Omental fat pad (tissue), 4 donors: ENCODE measurements at places on chromosomes 5 and 9. TPM values are rescaled to one million over a fixed set of nuclear protein-coding genes. Genes with fewer than 3 reads are reported as not detected.

The AGXT2 gene
- total RNA-seq: not detected

The CYFIP2 gene
- 25.5 TPM for total RNA-seq

The ZBED3 gene
- total RNA-seq: 22.1 TPM

The LRRC26 gene
- not detected for total RNA-seq

The JAK2 gene
- total RNA-seq: 31.1 TPM

The PLAC8L1 gene
- total RNA-seq: not detected

The NSA2 gene
- total RNA-seq: 86.1 TPM

The TAF11L5 gene
- total RNA-seq: not detected

The CFAP157 gene
- not detected for total RNA-seq

The RPS14 gene
- 3,327 TPM for total RNA-seq

- DNase-seq: no peak
Measured at GRCh38 chr9:98333703-98334582, 78.5 kb upstream of the TBC1D2 start.

DNA sequence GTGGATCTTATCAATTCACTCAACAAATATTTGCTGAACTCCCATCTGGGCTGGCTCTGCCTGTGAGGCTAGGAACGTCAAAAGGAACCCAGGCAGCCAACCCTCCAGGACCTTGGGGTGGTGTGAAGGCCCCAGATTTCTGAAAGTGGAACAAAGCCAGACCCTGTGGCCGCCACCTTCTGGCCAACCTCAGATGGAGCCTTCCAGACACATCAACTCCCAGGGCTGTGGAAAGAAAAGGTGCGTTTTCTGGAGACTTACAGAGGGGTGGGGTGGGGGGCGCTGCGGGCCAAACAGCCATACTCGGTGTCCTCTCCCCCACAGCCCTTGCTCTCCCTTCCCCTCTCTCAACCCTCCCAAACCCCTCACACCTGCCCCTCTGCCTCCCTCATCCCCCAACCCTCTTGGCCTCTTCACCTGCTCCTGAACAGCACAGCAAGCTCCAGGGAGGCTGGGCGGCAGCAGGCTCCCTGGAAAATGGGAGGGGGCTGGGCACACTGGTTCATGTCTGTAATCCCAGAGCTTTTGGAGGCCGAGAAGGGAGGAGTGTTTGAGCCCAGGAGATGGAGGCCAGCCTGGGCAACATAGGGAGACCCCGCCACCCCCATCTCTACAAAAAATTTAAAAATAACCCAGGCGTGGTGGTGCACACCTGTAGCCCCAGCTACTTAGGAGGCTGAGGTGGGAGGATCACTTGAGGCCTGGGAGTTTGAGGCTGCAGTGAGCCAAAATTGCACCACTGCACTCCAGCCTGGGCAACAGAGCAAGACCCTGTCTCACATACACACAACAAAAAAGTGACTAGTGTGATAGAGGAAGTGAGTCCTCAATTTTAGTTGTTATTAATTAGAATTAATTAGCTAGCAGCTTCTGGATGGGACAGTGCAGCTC, 45.0 kb upstream of the PRRC2B start:
- no peak for DNase-seq

- no peak for DNase-seq
Measured at GRCh38 chr5:96745844-96746531, 61.8 kb downstream of the ERAP1 start.

DNA sequence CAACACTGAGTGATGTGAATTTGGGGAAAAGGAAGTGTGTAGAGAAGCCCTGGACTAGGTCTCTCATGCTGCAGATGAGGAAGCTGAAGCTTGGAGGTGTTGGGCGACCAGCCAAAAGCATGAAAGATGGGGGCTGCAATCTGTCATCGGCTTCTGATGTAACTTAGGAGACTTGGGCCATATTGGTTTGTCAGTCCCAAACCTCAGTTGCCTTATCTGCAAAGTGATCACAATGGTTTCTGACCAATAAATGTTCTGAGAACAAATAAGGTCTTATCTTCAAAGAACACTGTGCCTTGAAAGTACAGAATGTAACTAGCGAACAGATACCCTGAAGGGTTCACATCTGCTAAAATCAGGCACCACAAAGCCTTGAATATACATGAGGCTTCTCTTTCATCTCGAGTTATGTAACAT, 198.4 kb upstream of the NR3C1 start:
- DNase-seq: no peak

DNA sequence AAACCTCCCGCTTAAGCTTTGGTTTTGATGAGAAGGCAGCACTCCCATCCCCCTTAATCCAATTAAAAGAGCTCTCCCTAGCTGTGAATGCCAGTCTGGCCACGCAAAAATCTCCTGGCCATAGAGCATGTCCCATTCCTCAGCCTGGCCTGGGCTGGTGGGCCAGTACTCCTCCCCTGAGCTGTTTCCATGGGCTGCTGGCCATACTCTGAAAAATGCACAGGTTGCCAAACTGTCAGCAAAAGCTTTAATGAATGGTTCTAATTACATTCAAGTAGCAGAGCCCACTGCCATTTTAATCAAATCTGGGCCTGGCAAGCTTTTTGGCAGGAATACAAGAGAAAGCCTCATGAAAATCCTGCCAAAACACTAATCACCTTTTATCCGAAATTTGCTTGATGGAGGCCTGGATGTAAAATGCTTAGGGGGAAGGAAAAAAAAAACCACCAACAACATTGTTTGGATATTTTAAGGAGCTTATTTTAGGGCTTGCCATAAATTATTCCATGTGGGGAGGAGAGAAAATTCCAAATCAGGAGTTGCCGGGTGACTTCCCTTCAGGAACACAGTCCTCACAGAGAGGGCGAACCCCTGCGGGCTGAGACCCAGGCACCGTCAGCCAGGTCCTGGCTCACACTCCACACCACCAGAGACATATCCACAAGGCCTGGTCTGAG, 243.3 kb downstream of the SEC61B start:
- DNase-seq: no peak

- peak; percentile 100 for DNase-seq
Measured at GRCh38 chr9:130107234-130107861, 53.6 kb downstream of the GPR107 start.

- no peak for DNase-seq
Measured at GRCh38 chr9:13412331-13412730, 132.8 kb upstream of the MPDZ start.

DNA sequence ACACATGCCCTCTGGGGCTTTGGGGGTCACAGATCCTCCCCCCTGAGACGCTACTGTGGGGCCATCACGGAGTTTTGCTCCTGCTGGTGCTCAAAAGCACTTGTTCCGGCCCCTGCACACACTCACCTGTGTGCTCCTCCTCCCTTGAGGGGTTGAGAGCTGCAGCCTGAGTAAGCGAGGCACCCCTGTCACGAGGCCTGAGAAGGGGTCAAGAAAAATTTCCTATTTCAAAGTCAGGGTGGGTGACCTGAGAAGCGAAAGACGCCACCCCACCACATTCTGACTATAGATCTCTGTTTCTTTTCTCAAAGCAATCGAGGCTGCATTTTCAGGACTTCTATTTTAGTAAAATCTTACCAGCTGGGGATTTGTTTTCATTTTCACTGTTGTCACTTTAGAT, 138.5 kb downstream of the DCP2 start:
- DNase-seq: no peak

- DNase-seq: no peak
Measured at GRCh38 chr9:19788614-19789271, at the start of gene SLC24A2. Gene SLC24A2 (minus strand): TSS chr9:19789037.

- DNase-seq: no peak
Measured at GRCh38 chr5:56152437-56152836, 80.7 kb downstream of the ANKRD55 start.

DNA sequence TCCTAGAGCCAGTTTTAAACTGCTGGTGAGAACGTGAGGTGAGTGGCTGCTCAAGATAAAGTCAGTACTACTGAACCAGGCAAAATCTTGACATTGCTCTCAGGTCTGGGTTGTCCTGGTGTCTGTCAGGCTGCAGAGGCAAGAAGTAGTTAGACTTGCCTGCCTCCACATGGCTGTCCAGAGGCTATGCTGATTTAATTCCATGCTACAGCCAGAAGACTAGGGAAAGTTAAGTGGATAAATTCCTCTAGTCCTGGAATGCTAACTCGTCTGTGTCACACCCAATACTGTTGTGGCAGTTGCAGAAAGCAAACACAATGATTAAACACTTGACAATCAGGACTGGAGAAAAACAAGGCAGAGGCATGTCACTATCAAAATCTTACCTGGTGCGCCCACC, 118.9 kb downstream of the ACER2 start:
- DNase-seq: no peak

- no peak for DNase-seq
Measured at GRCh38 chr9:134191455-134192209, 27.3 kb upstream of the RNU6ATAC start.

DNA sequence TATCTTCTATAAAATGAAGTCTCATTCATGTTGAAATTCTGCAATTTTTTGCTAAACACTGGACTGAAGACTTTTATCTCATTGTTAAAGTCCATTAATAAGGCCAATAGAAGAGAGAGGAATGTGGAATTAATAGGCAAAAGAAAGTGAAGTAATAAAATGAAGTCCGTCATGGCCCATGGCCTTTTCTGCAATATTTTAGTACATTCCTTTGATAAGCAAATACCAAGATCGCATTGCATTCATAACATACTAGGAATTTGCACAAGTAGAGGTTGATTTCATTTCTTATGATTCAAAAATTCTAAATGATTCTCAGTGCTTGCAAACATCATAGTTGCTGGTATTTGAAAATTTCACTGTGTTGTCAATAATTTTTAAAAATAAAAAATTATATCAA, 664.0 kb downstream of the NR2F1-AS1 start:
- no peak for DNase-seq

GRCh38 chr5:163809473-163809872, 304.1 kb downstream of the MAT2B start:
- DNase-seq: no peak

GRCh38 chr9:2819165-2819564, 24.7 kb downstream of the PUM3 start:
- no peak for DNase-seq

DNA sequence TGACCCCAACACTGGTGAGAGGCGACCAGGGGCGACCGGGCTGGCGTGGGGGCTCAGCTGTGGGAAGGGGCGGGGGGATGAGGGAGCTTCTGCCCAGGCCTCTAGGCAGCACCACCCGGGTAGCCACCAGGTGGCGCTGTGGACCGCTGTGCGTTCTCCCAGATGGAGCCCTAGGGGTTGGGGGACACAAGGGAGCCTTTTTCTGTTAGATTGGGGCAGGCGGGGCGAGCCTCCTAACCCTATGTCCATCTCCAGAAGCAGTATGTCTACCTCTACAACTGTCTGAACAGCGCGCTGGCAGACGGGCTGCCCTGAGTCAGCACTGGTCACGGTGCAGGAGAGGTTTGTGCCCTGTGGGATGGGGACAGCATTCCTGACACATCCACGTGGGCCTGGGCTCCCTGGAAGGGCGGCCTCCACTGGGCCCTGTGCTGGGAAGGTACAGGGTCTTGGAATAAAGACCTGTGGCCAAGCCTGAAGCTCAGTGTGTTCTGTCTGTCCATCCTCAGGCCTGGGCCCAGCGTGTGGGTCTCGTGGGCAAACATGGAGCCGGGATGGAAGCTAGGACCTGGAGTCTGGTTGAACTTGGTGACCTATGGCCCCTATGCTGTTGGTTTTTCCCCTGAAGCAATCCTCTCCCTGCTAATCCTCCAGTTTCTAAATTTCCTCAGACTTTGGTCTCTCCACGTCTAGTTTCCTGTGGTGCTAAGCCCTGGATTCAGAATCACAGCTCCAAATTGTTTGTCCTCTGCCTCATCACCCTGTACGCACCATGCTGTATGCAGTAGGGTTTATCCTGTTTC, 23.1 kb upstream of the SPTLC1 start:
- DNase-seq: peak; percentile 57

- peak; percentile 48 for DNase-seq
Measured at GRCh38 chr5:180441564-180442051, 52.6 kb upstream of the CNOT6 start.

DNA sequence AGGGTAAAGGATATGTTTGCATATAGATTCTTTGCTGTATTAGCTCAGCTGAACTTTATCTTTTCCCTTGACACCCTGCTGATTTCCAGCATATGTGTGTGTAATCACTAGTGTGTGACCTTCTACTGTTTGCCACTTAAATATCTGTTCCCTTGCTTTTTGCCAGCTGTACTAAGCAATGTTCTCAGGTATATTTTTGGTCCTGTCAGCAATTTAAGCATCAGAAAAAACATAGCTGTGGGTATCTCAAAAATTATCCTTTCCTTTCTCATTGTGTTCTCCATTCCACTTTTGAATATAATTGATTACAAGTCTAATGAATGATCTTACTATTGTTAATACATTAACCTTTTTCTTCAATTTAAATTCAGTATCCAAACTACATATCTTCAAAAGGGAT, 59.2 kb upstream of the CDH10 start:
- no peak for DNase-seq

DNA sequence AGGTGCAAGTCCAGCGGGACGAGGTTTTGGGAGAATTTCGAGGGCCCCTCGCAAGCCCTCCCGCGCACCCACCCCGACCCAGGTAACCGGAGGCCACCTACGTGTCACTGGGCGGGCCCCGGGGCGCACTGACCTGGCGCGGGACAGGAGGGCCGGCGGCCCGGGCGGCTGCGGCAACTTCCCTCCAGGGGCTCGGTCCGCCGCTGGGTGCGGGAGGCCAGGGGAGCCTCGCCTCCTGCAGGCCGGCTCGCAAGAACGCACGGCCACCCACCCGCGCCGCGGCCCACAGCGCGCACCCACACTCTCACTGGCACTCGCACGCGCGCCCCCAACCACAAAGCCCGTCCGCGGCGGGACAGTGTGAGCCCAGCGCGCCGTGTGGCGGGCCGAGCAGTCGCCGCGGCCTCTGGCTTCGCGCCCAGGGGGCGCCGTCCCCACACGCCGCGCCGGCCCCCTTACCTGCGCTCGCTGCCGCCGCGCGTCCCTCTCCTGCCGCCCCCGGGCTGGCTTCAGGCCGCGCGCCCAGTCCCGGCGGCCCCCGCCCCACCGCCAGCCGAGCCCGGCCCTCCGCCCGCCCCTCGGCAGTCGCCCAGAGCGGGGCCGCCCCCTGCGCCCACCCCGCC, 451 bp downstream of the LPAR1 start:
- no peak for DNase-seq

GRCh38 chr5:34620185-34620584, 35.9 kb upstream of the RAI14 start:
- no peak for DNase-seq

GRCh38 chr9:95132366-95133324, 184.9 kb downstream of the FANCC start:
- DNase-seq: no peak

DNA sequence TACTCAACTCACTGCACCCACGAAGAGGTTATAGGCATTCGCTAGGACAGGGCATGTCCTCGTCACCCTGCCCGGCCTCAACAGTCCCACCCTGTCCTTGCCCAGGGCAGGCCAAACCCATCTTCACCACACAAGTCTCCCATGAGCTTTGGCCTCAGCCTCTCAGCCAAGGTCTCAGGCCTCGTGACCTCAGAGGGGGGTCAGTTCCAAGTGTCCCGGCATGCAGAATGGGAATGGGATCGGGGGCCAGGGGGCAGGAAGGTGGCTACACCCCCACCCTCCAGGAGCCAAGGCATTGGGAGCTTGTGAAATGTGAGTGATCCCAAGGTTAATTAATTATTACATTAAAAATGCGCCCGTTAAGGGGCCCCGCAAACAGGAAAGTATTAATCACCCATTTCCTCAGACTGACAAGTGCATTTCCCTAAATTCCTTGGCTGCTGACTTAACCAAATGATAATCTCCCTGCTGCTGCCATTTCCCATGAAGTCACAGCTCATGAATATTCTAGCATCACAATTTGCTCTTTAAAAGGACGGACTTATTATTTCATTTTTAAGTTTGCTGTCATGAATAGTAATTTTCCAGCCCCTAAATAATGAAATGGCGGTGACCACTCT, 8.0 kb upstream of the UBAC1 start:
- DNase-seq: no peak

GRCh38 chr9:33379666-33380389, 22.5 kb downstream of the AQP7 start:
- DNase-seq: no peak

GRCh38 chr5:159184858-159185381, 24.4 kb downstream of the RNF145 start:
- no peak for DNase-seq
